NCI-H510A treated with DMSO at 0.1 percent for 48 hours (cell line): ENCODE measurements at places on chromosomes 1 and 21.

- no peak for DNase-seq
These were observed 1.5 kb downstream of the SCNN1D start for GRCh38 chr1:1281533-1282321.

DNA sequence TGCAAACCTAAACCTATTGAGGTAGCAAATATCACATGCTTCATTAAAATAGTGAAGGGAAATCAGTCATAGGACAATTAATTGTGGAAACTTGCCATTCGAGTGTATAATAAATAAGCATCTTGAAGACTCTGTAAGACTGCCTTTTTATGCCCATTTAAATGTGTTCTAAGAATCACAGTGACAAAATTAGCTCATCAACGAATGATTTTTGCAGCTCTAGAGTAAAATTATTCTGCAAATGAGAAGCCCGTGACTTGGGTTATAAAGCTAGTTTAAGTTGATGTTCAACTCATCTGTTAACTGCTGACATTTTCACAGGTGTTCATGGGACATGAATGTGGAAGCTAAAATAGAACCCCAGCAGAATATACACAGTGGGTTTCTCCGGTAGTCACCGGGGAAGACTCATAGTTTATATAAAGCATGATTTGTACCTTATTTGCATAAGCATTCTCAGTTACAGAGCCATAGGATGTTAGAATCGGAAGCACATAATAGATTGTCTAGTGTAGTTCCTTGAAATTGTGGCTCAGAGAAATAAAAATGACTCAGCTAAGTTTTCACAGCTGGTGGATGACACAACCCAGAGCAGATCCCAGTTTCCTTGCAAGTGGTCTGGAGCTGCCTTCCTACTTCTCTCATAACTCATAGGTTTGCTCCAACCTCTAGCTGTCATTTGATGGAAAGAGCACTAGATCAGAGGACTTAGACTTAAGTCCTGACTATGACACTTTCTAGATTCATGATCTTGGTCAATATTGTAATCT, 107.3 kb downstream of the UCHL5 start:
- DNase-seq, result no peak

- DNase-seq, result no peak
These were observed 356.9 kb upstream of the RUNX1 start for GRCh38 chr21:35405981-35406380.

- no peak for DNase-seq
These were observed 4.9 kb upstream of the TNFRSF1B start for GRCh38 chr1:12161662-12162458.

- DNase-seq, result no peak
These were observed 177.7 kb downstream of the C1orf94 start for GRCh38 chr1:34354367-34354766.
